ENCODE measurements at places on chromosomes 7 and 10. TPM values are rescaled to one million over a fixed set of nuclear protein-coding genes. Genes with fewer than 3 reads are reported as not detected.

Gene NPFFR1
- 0.20 TPM for polyA plus RNA-seq

Gene ERVW-1
- 0.83 TPM for polyA plus RNA-seq

Gene AKR1C8
- 0.25 TPM for polyA plus RNA-seq

Gene PFKFB3
- 34.8 TPM for polyA plus RNA-seq

Gene PIK3AP1
- 4.3 TPM for polyA plus RNA-seq

Measured in right renal pelvis (tissue), 4 donors.